ENCODE measurements at places on chromosomes 4 and X.

DNA sequence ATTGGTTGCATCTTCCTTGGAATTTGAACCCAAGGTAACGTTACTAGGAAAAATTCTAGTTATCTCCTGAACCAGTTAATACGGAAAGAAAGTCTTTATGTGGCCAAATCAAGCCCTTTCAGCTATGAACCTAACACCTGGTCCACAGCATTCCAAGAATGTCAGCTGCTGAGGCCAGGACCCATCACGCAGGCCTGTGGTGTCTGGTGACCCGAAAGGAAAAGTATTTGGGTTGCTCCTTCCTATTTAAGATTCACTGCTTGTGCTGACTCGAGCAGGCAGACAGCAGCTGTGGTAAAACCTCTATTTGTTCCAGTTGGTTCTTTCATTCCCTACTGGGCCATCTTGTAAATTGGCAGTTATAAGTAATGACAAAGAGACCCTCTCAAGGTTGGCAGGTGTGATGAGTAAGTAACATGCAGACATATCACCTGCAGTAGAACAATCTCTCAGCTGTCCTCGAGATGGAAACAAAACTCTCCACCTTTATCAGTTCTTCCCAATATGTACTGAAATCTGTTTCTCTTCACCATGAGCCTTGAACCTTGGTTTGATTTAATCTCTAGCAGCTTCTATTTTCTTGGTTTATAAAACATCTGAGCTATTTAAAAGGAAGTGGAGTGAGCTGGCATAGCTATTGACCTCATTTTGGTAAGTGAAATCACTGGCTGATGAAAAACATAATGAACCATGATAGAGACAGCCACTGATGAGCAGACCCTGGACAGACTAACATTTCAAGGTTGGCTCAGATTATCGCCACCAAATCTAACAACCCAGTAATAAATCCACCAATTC, 182.1 kb upstream of the SMIM31 start:
- DNase-seq = no peak

DNA sequence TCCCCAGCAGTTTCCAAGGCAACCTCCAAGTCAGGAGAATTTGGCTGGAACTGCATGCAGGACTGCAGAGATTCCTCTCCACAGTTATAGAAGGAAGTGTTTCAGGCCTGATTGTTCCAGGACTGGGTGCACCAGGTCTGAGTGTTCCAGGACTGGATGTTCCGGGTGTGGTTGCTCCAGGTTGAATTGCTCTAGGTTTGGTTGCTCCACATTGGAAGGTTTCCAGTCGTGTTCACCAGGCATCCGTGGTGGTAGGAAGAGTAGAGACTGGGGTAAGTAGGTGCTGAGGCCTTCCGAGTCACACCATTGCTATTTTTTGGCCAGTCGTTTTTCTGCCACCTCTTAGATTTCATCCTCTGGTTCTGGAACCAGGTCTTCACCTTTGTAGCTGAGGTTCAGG, 105.4 kb downstream of the MSN start:
- no peak for DNase-seq

DNA sequence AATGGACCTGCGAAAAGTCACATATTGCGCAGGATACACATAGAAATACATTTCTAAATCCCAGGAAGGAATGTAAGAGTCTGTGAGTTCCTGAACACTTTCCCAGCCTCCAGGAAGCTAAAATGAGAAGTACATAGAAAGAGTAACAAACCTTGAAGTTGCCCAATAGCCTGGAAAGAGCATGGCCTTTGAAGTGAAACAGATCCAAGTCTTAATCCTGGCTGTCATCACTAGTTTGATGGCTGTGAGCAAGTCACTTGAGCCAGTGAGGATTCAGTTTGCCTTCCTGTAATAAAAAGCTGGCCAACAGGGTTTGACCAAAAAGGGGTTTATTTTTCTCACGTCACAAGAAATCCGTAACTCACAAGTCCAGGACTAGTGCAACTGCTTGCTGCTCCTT, 69.8 kb downstream of the ARHGEF38 start:
- no peak for DNase-seq

- DNase-seq = no peak
Observed at GRCh38 chrX:39440799-39441284, 639.6 kb downstream of the MID1IP1 start.

DNA sequence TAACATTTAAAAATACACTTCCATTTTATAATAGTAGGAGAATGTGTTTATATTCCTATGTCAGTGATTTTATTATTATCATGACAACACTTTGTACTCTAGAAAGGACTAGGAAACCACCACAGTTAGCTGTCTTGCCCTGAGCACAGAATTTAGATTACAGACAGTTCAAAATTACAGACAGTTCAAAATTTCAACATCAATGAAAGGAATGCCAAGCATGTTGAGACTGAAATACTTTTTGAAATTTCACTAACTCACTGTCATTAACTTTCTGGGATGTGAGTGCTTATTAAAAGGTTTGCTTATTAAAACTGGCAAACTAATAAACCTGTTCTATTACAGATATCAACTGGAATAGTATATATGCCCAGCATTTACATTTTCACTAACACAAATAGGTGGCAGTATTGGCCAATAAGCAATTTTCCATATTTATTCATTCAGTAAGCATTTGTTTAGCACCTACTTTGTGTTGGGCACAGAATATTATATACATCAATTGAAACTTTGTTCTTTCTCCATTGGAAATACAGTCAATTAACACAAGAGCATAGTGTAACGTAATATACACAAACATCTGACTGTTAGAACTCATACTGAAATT, 179.4 kb downstream of the FBXW7 start:
- DNase-seq = no peak

DNA sequence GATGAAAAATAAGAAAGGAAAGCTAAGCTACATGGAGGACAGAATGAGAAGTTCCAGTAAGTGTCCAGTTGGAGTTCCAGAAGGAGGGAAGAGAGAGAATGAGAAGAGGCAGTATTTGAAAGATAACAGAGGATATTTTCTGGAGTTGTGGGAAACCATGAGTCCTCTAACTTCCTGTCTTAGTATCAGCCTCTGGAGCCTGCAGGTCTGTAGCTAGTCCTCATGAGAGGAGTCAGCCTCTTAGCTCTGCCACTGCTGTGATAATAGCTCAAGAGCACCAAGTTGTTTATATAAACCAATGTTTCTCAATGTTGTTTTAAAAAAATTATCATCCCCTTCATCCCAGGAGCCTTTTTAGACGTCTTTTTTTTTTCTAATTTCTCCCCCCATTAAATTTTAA, 2.4 kb upstream of the PLAC1 start:
- no peak for DNase-seq

GRCh38 chrX:139692908-139693307, 15.1 kb downstream of the MCF2 start:
- DNase-seq = no peak

DNA sequence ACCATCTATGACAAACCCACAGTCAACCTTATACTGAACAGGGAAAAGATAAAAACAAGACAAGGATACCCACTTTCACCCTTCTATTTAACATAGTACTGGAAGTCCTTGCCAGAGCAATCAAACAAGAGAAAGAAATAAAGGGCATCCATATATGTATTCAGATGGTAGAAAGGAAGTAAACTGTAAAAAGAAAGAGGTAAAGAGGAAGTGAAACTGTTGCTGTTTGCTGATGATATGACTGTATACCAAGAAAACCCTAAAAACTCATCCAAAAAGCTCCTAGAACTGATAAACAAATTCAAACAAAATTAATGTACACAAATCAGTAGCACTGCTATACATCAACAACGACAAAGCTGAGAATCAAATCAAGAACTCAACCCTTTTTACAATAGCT, 538.7 kb upstream of the PABPC4L start:
- no peak for DNase-seq

DNA sequence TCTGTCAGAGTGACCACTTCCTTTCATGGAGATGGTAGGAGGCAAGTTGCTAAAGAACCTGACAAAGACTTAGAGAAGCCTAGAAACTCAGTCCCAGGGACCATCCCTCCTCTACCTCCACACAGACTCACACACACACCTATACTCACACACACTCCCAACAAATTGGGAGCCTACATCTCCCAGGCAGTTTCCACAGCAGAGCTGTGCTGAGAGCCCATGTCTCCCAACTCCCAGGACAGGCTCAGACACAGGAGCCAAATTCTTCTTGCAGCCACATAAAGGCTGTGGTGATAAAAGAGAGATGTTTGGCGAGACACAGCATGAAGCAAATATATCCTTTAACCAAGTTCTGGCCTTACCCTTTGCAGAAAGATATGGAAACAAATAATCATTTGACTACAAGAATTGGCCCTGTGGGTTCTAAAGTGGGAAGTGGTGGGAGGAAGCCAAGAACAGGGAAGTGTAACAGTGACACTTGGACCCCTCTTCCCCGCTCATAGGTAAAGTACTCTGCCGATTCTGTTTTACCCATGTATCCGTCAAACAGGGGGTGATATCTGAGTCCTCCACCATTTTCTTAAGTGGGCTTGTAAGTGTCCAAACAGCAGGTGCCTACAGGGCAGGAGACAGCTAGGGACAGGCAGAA, 11.0 kb upstream of the IDS start:
- no peak for DNase-seq

DNA sequence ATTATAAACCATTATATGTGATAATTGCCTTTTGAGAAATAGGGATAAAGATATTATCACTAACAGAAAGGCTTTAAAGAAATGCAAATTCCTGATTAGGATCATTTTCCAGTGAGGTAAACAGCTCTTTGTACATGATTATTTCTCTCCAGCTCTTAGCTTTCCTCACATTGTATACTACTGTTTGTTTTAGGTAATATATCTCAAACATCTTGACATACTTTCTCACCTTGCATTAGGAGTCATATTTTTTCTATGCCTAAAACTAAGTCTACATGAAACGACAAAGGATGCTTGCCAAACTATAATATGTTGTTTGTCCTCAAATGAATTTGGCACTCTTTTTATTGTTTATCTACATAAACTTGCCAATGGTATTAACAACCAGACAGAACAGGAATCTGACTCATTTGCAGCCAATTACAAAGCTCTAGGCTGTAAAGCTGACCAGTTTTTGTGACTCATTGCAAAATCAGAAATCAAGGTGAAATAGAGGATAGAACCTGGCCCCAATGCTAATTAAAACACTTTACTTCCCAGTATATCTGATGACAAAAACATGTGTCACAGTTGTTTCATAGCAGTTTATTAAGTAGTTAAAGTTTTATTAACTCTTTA, 107.0 kb downstream of the IQCM start:
- no peak for DNase-seq

All from Right ventricle myocardium superior (tissue), 1 donor.